Gastrocnemius medialis (tissue), 4 donors: ENCODE measurements at places on chromosomes 3 and 15. TPM values are rescaled to one million over a fixed set of nuclear protein-coding genes. Genes with fewer than 3 reads are reported as not detected.

Gene EPHA3
- total RNA-seq, result 1.2 TPM

Gene CADPS
- not detected for total RNA-seq

Gene FETUB
- total RNA-seq, result not detected

DNA sequence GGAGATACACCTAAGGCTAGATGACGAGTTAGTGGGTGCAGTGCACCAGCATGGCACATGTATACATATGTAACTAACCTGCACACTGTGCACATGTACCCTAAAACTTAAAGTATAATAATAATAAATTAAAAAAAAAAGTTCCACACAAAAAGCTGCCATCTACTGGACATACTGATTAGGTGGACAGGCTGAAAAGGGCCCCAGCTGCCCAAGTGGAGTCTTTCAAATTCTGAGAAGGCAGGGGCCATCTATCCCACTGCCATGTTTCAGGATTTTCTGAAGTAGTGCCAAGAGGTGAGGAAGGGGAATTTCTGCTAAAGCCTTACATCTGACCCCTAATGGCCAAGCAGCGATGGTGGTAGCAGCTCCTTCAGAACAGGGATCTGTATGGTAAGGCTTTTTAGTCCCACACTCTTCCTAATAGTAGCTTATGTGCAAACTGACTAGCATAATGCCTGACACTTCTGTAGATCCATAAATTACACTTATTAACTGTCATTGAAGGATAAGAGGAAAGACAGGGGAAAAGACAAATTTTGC, 7.7 kb downstream of the FSTL1 start:
- no peak overlapping the region for H3K27ac ChIP-seq
- no peaks in the 10 kb centered on the region for H3K27me3 ChIP-seq
- no peak overlapping the region for H3K4me3 ChIP-seq
- DNase-seq, result no peak
- H3K4me1 ChIP-seq, result peaks cover 8% of the 10 kb centered on the region

Gene GOLGA6L9
- total RNA-seq, result 3.4 TPM

Gene GOLGA6B
- not detected for total RNA-seq

DNA sequence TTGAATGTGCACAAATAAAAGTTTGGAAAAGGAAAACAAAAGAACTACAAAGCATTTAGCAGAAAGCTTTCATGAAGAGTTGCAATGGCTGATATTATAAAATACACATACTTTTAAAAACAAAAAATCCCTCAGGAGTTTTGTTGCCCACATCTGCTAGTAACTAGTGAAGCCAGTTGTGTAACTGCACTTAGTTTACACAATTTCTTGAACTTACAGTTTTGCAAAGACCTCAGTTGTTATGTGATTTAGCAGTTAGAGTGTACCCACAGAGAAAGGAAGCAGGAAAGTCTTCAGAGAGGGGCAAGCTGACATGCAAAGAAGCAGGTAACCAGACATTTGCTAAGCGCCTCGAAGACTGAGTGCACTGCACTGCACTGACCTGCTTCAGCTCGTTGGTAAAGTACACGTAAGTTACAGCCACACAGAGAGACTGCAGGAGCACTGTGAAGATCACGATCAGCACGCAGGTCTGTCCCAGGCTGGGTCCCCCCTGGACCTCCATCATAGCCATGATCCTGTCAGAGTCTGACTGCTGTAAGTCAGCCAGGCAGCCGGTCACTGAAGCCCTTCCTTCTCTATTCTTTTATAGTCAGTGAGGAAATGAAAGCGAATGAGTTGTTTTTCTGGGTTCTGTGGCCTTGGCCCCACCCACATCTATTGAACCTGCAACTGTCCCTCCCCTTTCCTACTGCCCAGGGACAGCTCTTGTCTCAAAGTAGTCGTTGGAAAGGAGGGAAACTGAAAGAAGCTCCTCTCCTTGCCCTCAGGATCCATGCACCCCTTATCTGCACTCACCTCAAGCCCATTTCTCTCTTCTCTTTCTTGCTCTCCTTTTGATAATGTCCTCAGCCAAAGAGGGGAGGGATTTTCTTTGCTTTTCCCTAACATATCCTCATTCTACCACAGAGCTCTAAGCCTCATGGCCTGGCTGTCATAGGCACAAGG, at the start of gene TNFSF10:
TSS of gene TNFSF10 (minus strand) at position 560 of the 948 bp plus-strand sequence. CDS start at position 514, 46 bp downstream.
- H3K36me3 ChIP-seq, result no peaks in the 10 kb centered on the region
- peak within 1 kb of the TSS; percentile 70 for H3K27ac ChIP-seq
- no peaks in the 10 kb centered on the region for H3K4me1 ChIP-seq
- peak within 1 kb of the TSS; percentile 57 for H3K4me3 ChIP-seq

Gene STXBP5L
- total RNA-seq, result not detected

GRCh38 chr3:197404030-197404429, 105.6 kb upstream of the DLG1 start:
- no peaks in the 10 kb centered on the region for H3K36me3 ChIP-seq
- H3K27ac ChIP-seq, result no peak overlapping the region
- peaks cover 12% of the 10 kb centered on the region for H3K4me1 ChIP-seq
- H3K4me3 ChIP-seq, result no peak overlapping the region
- H3K27me3 ChIP-seq, result no peaks in the 10 kb centered on the region
- DNase-seq, result no peak

Gene CLDN18
- total RNA-seq, result not detected

Gene HYAL1
- 14.6 TPM for total RNA-seq

Gene ATP8B4
- total RNA-seq, result 1.8 TPM

Gene DPPA2
- total RNA-seq, result not detected

DNA sequence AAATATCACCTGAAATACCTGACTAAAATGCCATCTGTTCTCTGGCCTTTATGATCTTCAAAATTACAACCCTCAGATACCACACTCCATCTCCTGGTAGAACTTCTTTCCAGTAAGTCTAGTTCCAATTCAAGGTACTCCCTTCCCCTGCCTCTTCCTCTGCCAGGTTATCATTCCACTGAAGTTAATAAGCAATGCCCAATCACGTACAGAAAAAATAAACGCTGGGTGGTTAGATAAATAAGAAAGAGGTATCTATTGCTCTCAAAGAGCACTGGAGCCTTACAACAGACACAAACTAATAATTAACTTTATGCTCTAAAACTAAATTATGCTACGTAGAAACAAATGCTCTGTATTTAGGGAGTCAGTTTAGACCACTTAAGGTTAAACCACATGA, 112.5 kb downstream of the MYO9A start:
- no peaks in the 10 kb centered on the region for H3K4me1 ChIP-seq
- no peak overlapping the region for H3K27ac ChIP-seq
- no peak overlapping the region for H3K4me3 ChIP-seq

DNA sequence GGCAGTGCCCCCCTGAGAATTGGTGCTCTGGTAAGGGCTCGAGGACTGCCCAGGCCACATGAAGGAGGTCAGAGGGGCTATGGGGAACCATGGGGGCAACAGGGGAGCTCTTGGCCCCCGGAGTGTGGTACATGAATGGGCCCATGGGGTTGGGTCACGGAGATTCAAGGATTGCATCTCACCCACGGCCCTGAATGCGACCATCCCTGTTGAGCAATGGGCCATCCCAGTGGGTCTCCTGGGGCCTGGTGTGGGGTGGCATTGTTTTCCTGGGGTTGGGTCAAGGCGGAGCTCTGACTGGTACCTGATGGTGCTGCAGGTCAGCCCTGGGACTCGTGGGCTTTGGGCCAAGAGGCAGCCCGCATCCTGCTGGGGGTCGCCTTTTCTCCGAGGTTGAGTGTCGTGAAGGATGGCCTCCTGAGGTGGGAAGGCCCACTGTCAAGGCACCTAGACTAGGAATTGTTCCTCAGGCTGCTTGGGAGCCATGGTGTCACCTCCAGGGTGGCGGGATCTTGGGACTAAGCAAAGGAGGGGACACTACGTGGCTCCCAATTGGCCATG, 198.3 kb downstream of the UBE3A start:
- no peak overlapping the region for H3K4me3 ChIP-seq
- peak; percentile 4 for DNase-seq
- no peaks in the 10 kb centered on the region for H3K27me3 ChIP-seq
- H3K27ac ChIP-seq, result no peak overlapping the region
- no peaks in the 10 kb centered on the region for H3K4me1 ChIP-seq

DNA sequence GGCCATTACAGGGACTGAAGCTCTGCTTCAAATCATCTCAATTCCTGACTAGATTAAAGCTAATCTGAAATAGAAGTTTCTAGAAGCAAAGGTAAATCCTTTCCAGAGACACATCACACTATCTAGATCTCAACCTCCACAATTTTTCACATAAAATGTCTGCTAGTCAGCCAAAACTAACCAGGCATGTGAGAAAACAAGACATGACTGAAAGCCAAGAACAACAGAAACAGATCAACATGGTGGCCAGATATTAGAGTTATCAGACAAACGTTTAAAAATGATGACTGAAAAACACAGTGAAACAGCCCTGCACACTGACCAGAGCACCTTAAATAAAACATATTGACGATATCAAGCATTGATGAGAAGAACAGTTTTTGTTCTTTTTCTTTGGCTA, 59.1 kb downstream of the SUMF1 start:
- no peak overlapping the region for H3K27ac ChIP-seq
- no peak for DNase-seq
- no peaks in the 10 kb centered on the region for H3K4me1 ChIP-seq
- no peaks in the 10 kb centered on the region for H3K36me3 ChIP-seq

GRCh38 chr3:52509753-52510328, 14.7 kb downstream of the STAB1 start:
- no peaks in the 10 kb centered on the region for H3K36me3 ChIP-seq
- no peak for DNase-seq
- no peaks in the 10 kb centered on the region for H3K4me1 ChIP-seq
- no peaks in the 10 kb centered on the region for H3K27me3 ChIP-seq

Gene TNFSF10
- total RNA-seq, result 27.5 TPM

DNA sequence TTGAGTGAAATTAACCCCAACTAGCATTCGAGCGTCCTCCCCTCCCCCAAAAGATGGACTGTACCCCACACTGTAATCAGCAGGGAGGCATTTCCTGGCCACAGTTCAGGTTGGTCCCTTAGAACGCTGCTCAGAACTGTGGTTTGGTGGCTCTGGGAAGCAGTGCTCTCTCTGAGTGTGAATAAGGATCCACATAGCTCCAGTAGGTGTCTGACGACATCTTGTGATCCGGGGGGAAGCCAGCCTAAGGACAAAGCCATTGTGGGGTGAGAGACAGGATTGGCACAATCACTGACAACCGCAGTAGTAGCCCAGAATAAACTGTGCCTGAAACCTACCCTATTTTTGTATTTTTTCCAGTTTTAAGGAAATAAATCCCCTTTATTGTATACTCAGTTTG, 125.3 kb downstream of the IGF1R start:
- no peak for DNase-seq
- no peak overlapping the region for H3K27ac ChIP-seq
- H3K4me1 ChIP-seq, result peaks cover 26% of the 10 kb centered on the region
- no peaks in the 10 kb centered on the region for H3K27me3 ChIP-seq

Gene LRRC3B
- 0.23 TPM for total RNA-seq

Gene LIPC
- total RNA-seq, result not detected

- H3K4me1 ChIP-seq, result peaks cover 14% of the 10 kb centered on the region
- peak; percentile 21 for DNase-seq
- peak overlapping the region; percentile 84 for H3K27ac ChIP-seq
- H3K4me3 ChIP-seq, result peak overlapping the region; percentile 68
Measured at GRCh38 chr3:58236527-58237237, 910 bp upstream of the ABHD6 start.

GRCh38 chr15:92669432-92669831, 13.9 kb upstream of the FAM174B start:
- no peak overlapping the region for H3K27ac ChIP-seq
- no peak overlapping the region for H3K4me3 ChIP-seq
- no peaks in the 10 kb centered on the region for H3K36me3 ChIP-seq
- peaks cover 26% of the 10 kb centered on the region for H3K4me1 ChIP-seq

Gene ROPN1B
- total RNA-seq, result not detected

DNA sequence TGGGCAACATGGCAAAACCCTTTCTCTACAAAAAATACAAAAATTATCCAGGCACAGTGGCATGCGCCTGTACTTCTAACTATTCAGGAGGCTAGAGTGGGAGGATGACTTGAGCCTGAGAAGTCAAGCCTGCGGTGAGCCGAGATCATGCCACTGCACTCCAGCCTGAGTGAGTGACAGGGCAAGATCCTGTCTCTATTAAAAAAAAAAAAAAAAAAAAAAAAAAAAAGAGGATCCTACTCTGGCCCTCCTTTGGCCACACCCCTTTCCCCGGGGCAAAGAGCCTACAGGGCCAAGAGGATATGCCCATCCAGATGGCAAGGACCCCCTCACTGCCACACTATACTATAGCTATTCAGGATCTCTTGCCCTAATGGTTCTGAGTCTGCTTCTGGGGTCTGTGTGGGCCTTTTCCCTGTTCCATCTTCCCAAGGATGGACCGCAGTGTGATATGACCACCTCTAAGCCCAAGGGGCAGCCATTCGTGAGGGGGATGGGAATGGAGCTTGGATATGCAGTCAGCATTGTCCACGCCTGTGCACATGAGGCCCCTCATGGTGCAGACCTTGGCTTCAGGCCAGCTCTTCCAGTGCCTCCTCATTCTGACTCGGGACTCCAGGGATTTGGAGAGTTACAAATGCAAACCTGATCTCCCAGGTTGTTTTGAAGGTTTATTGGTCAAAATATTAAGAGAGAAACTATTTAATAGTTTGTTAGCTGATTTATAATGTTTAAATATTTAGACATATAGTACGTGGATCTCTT, 7.3 kb downstream of the TYRO3 start:
- DNase-seq, result no peak
- no peaks in the 10 kb centered on the region for H3K36me3 ChIP-seq
- no peaks in the 10 kb centered on the region for H3K27me3 ChIP-seq
- no peaks in the 10 kb centered on the region for H3K4me1 ChIP-seq
- H3K27ac ChIP-seq, result no peak overlapping the region

Gene AMIGO3
- total RNA-seq, result 0.42 TPM

GRCh38 chr3:138389144-138389601, 40.8 kb downstream of the MRAS start:
- peaks cover 50% of the 10 kb centered on the region for H3K4me1 ChIP-seq
- DNase-seq, result no peak
- peak overlapping the region; percentile 54 for H3K27ac ChIP-seq
- no peaks in the 10 kb centered on the region for H3K27me3 ChIP-seq

Gene IMPG2
- total RNA-seq, result not detected

Gene B2M
- 1,106 TPM for total RNA-seq
